CD8-positive, alpha-beta T cell (primary cell): ENCODE measurements at places on chromosomes 2 and 18.

DNA sequence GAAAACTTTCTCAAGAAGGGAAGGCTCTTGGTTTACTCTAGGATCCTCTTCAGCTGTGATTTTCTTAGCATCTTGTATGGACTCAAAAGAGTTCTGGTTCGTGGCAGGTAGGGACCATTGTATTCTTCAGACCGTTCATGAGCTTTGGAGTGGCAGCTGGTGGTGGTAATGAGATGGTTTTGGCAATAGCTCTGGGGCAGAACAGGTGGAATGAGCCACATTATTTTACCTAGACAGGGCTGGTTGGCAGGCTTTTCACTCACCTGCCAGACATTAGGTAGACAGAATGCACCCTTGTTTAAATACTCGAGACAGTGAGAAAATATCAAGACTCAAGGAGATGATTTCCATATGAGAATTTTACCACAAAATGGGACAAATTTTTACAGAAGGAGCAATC lies 26.2 kb upstream of the MGAT5 start:
- no peak for DNase-seq

- DNase-seq, result no peak
Observed at GRCh38 chr2:10360850-10361588, 58.3 kb downstream of the HPCAL1 start.

DNA sequence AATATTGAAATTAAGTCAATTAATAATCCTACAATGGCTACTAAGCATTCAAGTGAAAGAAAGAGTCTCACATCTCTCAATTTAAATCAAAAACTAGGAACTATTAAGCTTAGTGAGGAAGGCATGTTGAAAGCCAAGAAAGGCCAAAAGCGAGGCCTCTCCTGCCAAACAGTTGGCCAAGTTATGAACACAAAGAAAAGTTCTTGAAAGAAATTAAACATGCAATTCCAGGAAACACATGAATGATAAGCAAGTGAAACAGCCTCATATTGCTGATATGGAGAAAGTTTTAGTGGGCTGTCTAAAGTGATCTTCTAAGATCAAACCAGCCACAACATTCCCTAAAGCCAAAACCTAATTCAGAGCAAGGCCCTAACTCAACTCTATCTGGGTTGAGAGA lies 11.8 kb downstream of the RDH14 start:
- no peak for DNase-seq

DNA sequence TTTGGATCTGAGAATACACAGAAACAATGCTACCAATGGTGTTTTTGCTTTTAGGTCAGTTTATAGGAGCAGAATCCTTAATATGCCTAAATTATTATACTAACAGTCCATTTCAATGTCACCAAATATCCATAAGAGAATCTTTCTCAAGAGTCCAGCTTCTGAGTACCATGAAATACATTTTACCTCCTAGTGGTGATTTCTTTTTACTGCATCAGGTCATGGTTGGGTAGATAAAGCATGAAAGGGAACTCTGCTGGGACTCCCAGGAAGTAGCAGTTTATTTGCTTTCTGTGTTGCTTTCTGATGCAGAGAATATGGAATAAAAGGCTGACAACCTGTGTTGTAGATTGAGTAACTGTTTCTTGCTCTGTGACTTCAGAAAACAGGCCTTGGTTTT lies 115.6 kb downstream of the PPP1R1C start:
- no peak for DNase-seq

DNA sequence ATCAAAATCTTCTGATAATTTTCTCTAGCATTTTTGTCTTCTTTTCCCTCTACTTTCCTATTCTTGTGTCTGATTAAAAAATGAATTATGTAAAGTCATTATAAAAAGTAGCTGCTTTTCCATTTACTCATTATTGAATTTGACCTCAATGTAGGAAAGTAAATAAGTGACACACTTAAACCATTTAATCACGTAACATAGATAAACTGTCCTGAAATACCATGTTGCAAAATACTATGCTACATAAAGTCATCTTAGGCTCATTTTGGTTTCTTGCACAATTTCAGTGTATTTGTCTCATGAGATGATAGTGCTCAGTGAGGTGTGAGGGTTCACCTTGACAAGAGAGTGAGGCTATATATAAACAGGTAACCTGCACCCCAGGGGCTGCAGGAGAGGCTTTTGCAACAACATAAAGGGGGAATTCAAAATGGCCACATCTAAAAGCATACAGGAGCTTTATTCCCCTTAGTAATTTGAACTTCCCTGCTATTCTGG lies 502.7 kb downstream of the RNF144A start:
- no peak for DNase-seq

GRCh38 chr2:9617749-9618148 lies 13.0 kb downstream of the YWHAQ start:
- no peak for DNase-seq

GRCh38 chr2:50951437-50951836 lies 80.5 kb downstream of the NRXN1 start:
- no peak for DNase-seq

GRCh38 chr2:198749364-198749763 lies 708.4 kb downstream of the SATB2 start:
- no peak for DNase-seq

GRCh38 chr18:8865934-8866333 lies 160.6 kb downstream of the MTCL1 start:
- no peak for DNase-seq

DNA sequence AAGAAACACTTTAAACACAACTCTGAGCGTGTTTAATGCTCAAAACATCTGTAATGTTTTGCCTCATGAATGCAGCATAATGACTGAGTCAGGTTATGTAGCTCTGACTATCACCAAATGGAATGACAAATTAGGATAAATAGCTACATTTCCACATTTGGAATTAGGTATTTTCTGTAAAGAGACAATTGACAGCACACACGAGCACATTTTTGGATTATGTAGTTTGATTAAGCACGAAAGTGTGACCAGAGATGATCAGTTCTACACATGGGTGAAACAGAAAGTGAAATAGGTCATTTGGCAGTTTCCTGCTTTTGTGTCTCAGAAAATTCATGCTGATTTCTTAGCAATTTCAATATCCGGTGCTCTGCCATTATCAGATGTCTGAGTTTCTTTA lies 29.0 kb downstream of the LPIN1 start:
- no peak for DNase-seq

GRCh38 chr2:182057002-182057401 lies 71.3 kb downstream of the PPP1R1C start:
- no peak for DNase-seq

DNA sequence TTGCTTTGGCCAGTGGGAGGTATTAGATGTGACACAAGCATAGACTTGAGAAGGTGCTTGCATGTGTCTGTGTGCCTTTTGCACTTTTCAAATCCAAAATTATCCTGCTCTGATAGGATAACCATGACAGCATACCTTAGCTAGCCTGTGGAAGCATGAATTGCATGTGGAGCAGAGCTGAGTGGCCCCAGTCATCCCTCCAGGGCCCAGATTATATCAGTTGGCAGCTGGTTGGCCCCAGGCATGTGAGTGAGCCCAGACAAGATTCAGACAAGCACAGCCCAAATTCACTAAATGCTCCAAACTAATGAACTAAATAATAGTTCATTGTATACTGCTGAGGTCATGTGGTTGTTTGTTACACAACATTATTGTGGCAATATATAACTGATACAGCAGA lies 18.8 kb downstream of the TACR1 start:
- no peak for DNase-seq

GRCh38 chr18:5546660-5547059 lies 2.9 kb upstream of the EPB41L3 start:
- DNase-seq, result no peak

GRCh38 chr2:72367530-72368225 lies 220.0 kb upstream of the CYP26B1 start:
- no peak for DNase-seq

DNA sequence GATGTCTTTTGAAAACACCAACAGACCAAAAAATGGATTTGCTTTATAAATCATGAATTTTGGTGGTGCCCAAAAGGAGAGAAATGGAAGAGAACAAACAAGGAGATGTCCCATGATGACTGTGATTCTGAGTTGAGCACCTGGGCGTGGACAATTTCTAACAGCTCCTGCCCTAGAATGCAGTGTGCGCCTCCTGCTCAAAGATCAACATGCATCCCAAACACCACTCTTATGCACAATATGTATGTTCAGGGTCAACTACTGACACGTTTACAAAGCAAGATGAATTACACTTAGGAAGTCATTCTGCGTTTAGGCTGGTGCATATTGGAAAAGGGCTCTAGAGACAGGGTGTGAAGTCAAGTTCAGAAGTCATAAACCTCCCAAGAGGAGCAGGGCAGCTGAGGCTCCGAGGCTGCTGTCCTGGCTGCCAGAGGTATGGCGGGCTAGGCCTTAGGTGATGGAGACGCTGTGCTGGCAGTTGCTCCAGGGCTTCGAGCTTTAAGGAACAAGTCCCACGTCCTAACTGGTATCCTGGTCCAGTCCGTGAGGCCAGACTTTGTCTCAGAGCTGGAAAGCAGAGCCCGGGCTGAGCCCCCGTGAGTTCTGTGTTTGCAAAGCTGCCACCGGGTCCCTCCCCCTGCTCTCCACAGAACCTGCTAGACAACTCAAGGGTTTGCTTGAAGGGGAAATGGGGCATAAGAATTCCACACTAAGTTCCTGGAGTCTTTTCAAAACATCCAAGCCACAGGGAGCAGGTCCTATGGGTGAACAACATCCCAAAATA lies 74.0 kb downstream of the ZNF516 start:
- no peak for DNase-seq

- no peak for DNase-seq
Observed at GRCh38 chr2:8520791-8521344, 161.0 kb upstream of the ID2 start.

GRCh38 chr2:38427936-38428335 lies 50.9 kb upstream of the ATL2 start:
- DNase-seq, result no peak

DNA sequence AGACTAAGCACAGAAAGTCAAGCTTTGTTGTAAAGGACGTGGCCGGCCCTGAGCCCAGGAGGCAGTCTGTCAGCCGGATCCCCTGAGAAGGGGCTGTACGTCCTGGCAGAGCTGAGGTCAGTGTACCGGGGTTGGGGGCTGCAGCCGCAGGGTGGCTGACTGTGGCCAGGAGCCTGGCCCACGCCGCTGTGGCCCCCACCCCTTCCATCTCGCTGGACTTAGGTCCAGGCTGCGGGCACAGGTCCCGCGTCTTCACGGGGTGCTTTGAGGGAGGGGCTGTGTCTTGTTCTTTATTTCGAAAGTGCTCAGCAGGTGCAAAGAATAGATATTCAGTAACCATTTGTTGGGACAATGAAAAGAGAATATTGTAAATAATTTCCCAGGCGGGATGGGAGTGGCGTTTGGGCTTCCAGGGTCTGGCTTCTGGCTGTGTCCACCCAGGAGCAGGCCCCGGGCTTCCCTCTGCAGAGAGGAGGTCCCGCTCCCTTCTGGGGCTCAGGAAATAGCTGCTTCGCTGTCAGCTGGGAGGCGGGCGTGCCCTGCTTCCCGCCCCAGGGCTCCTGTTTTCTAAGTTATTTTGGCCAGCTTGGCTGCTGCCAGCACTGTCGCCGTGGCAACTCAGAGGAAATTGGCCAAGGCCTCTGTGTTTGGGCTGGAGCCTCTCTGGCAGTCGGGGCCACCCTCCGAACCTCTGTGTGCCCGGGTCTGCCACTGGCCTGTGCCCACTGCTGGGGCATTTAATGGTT lies 7.4 kb downstream of the NFATC1 start:
- DNase-seq, result no peak

GRCh38 chr2:45852450-45853150 lies 201.1 kb downstream of the PRKCE start:
- no peak for DNase-seq

- DNase-seq, result no peak
Observed at GRCh38 chr18:68342039-68342659, 372.8 kb downstream of the TMX3 start.

GRCh38 chr2:227570615-227571014 lies 28.1 kb upstream of the SCYGR2 start:
- DNase-seq, result no peak

DNA sequence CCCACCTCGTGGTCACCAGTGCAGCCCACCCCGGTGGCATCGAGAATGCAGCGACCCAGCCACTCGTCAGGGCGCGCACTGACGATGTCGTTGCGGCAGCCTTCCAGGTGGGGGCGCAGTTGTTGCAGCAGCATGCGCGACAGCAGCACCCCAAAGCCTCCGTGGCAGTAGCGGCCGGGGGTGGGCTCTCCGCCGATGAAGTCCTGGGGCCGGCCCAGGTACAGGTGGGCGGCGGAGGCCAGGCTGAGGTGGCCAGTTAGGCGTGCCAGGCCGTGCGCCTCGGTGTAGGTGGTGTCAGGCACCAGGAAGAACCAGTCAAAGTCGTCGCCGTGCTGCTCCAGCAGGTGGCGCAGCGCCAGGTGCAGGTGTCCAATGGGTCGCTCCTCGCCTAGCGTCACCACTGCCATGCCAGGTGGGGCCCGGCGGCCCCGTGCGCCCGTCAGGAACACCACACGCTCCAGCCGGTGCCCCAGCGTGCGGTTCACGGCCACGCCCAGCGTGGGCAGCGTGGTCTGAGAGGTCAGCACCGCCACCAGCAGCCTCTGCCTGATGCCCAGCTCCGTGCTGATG lies 1.9 kb downstream of the CHPF start:
- DNase-seq, result peak; percentile 73

DNA sequence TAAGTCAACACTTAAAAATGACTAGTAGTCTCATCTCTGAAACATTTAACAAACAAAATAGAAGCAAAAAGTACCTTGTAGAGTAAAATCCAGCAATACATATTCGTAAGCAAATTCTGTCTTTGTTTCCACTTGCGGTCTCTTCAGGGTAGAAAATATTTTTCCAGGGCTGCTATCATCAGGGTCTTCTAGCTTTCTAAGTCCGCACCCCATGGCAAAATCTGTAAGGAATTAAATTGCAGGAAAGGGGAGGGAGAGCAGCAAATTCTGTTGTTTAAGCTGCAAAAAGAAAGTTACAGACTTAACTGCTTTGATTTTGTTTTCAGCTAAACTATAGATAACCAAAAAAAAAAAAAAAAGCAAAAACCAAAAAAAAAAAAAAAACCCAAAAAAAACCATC lies at the start of gene RFTN2:
Gene RFTN2 (minus strand): TSS at position 342 of the 400 bp plus-strand sequence. CDS start 129 bp downstream, at position 213.
- DNase-seq, result no peak

- no peak for DNase-seq
Observed at GRCh38 chr2:11090187-11090586, 65.1 kb upstream of the SLC66A3 start.

GRCh38 chr2:144162652-144163051 lies 357.3 kb downstream of the ZEB2 start:
- peak; percentile 26 for DNase-seq

GRCh38 chr2:43081131-43081765 lies 145.2 kb downstream of the ZFP36L2 start:
- no peak for DNase-seq

DNA sequence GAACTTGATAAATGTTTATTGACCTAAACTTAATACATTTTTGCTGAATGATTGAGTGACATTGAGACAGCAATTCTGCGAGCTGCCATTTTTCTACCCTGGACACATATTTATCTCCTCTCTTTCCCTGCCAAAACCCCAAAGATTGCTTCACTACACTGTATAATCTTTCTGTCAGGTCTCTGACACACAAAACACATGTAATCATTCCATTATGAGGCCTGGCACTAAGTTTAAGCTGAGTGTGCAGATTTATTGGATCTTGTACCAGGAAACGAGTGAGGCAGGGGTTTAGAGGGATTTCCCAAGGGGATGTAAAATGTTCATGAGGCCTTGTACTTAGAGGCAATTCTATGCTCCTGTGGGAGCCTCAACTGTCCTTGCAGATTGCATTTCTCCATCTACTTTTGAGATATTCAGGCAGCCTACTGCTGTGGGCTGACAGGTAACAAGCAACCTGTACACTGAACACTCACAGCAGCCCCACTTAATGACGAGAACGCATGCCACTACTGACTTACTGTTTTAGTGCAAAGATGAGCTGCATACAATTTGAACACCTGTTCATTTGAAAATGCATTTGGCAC lies 13.7 kb upstream of the OSR1 start:
- DNase-seq, result no peak

- DNase-seq, result peak; percentile 39
Observed at GRCh38 chr2:147845411-147845971, 662 bp downstream of the ACVR2A start.
